Lung (tissue), 17 donors: ENCODE measurements at places on chromosomes 2 and 18. TPM values are rescaled to one million over a fixed set of nuclear protein-coding genes. Genes with fewer than 3 reads are reported as not detected.

GRCh38 chr2:235050980-235051351 lies 99.1 kb downstream of the SH3BP4 start:
- no peaks in the 10 kb centered on the region for H3K27me3 ChIP-seq
- peaks cover 11% of the 10 kb centered on the region for H3K36me3 ChIP-seq
- peak overlapping the region; percentile 60 for H3K27ac ChIP-seq
- H3K4me3 ChIP-seq = no peak overlapping the region
- DNase-seq = peak; percentile 99

DNA sequence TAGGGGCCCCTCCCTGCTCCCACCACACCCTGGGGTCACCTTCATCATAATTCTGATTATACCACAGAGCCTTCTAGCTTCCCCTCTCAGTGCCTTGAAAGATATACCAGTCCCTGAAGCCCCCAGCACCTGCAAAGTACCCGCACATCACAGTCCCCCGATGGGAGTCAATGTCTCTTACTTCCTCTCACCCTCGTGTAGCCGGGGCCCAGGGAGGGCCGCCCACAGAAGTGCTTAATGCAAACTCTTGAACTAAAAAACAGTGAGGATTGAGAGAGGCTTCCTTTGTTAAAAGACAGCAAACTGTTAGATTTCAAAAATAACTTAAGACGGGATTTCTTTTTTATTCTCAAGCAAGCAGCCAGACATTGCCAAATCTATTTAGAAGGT lies 76.5 kb downstream of the SFXN5 start:
- H3K27me3 ChIP-seq = no peaks in the 10 kb centered on the region
- H3K4me1 ChIP-seq = no peaks in the 10 kb centered on the region
- DNase-seq = no peak
- H3K4me3 ChIP-seq = no peak overlapping the region
- H3K36me3 ChIP-seq = no peaks in the 10 kb centered on the region

DNA sequence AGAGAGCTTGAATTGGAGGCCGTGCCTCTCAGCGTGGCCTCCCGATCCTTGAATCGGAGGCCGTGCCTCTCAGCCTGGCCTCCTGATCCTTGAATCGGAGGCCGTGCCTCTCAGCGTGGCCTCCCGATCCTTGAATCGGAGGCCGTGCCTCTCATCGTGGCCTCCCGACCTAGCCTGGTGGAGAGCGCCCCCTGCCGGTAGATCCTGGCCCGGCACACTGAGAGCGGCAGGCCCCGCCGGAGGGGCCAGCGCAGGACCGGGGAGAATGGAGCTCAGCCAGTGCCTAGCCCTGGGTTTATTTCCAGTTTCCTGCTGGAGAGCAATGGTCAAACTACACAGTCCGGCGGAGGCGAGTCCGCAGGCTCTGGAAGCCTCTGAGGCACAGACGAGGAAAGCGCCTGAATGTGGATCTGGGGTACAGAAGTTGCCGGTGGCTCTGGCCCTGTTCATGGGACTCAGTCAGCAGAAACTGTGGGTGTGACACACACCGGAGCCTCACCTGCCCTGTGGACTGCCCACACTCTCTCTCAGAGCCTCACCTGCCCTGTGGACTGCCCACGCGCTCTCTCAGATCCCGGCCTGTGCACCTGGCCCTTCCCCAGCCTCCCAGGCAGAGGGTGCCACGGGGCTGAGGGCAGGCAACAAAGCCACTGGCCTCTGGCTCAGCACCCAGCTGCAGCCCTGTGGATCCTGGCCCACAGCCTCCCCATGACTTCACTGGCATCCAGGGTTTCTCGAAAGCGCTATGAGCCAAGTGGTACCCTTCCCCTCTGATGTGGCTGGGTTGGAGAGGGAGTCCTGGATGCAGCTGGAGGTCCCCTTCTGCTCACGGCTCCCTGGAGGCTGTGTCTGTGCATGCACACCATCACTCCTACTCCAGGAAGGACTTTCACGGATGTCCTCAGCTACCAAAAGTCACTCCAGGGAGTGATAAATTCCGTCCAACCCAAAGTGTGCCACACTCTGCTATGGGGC lies 1.5 kb downstream of the IL36B start:
- no peaks in the 10 kb centered on the region for H3K36me3 ChIP-seq
- H3K4me3 ChIP-seq = no peak overlapping the region
- no peaks in the 10 kb centered on the region for H3K27me3 ChIP-seq
- H3K4me1 ChIP-seq = no peaks in the 10 kb centered on the region
- no peak overlapping the region for H3K27ac ChIP-seq

DNA sequence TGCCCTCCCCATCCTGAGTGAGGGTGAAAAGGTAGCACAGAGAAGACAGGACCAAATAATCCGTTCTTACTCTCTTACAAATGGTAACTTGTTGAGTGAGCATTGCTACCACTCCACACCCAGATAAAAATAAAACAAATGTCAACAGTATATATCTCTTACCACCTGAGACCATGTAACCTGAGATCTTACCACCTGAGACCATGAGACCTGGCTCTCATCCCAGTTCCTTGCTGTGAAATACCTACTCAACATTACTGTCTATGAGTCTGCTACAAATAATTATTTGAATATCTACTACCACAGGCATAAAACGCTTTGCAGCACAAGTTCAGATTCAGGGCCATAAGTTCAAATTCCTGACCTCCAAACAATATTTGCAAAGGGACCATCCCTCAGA lies 234.7 kb downstream of the C1D start:
- H3K27ac ChIP-seq = no peak overlapping the region
- no peaks in the 10 kb centered on the region for H3K27me3 ChIP-seq
- H3K4me1 ChIP-seq = no peaks in the 10 kb centered on the region
- H3K4me3 ChIP-seq = no peak overlapping the region
- DNase-seq = peak; percentile 39

GRCh38 chr2:215137741-215138340 lies 585 bp downstream of the ABCA12 start:
- no peaks in the 10 kb centered on the region for H3K27me3 ChIP-seq
- no peak for DNase-seq
- H3K36me3 ChIP-seq = no peaks in the 10 kb centered on the region
- no peak overlapping the region for H3K27ac ChIP-seq
- no peaks in the 10 kb centered on the region for H3K4me1 ChIP-seq

GRCh38 chr2:215403441-215404347 lies 32.2 kb downstream of the FN1 start:
- peaks cover 4% of the 10 kb centered on the region for H3K36me3 ChIP-seq
- H3K4me3 ChIP-seq = no peak overlapping the region
- DNase-seq = no peak

Gene SAG
- 0.46 TPM for total RNA-seq

Gene ADAM17
- 56.1 TPM for total RNA-seq

Gene CEBPZOS
- 28.9 TPM for total RNA-seq

DNA sequence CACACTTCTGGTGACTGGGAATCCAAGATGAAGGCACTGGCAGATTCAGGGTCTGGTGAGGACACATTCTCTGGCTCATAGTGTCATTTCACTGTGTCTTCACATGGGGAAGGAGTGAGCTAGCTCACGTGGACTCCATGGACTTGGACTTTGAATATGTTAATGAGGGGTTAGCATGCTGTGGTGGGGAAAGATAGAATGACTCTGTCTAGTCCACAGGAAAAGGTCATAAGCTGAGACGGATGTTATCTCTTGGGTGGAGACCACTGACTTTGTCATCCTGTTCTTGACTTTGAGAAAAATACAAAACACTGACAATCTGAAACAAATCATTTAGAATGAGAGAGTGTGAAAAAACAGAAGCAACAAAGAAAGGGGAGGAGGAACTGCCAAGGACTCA lies 145.9 kb downstream of the PIK3C3 start:
- H3K27ac ChIP-seq = no peak overlapping the region
- no peaks in the 10 kb centered on the region for H3K27me3 ChIP-seq
- no peak overlapping the region for H3K4me3 ChIP-seq
- H3K4me1 ChIP-seq = no peaks in the 10 kb centered on the region

Gene STAMBP
- total RNA-seq = 39.7 TPM

- peaks cover 38% of the 10 kb centered on the region for H3K4me1 ChIP-seq
- no peak for DNase-seq
- peak overlapping the region; percentile 17 for H3K27ac ChIP-seq
- peaks cover 51% of the 10 kb centered on the region for H3K36me3 ChIP-seq
- H3K27me3 ChIP-seq = no peaks in the 10 kb centered on the region
Observed at GRCh38 chr2:217857624-217858506, 144.9 kb downstream of the TNS1 start.

- H3K4me3 ChIP-seq = no peak overlapping the region
- no peaks in the 10 kb centered on the region for H3K4me1 ChIP-seq
- DNase-seq = no peak
- H3K27ac ChIP-seq = no peak overlapping the region
Observed at GRCh38 chr2:23707096-23707495, 219.8 kb downstream of the ATAD2B start.

DNA sequence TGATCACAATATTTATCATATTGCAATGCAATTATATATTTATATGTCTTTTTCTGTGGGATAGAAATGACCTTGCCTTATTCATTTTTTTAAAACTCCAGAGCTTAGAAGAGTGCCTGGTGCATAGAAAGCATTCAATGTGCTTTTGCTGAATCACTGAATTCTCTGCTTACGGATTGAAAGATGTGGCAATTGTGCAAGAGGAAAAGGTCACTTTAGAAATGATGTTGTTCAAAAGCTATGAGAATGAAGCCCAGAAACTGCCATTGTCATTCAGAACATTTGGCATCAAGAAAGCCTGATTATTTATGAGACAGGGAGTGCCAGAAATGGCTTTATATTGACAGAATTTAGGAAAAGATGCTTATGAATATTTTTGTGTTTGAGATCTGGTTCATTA lies 678.6 kb upstream of the CDH2 start:
- no peak overlapping the region for H3K27ac ChIP-seq
- no peaks in the 10 kb centered on the region for H3K27me3 ChIP-seq
- H3K36me3 ChIP-seq = no peaks in the 10 kb centered on the region
- peak; percentile 15 for DNase-seq

- H3K4me3 ChIP-seq = no peak overlapping the region
- DNase-seq = no peak
- H3K27me3 ChIP-seq = no peaks in the 10 kb centered on the region
- peaks cover 2% of the 10 kb centered on the region for H3K4me1 ChIP-seq
- no peaks in the 10 kb centered on the region for H3K36me3 ChIP-seq
Observed at GRCh38 chr2:68861330-68861729, 9.9 kb downstream of the BMP10 start.

DNA sequence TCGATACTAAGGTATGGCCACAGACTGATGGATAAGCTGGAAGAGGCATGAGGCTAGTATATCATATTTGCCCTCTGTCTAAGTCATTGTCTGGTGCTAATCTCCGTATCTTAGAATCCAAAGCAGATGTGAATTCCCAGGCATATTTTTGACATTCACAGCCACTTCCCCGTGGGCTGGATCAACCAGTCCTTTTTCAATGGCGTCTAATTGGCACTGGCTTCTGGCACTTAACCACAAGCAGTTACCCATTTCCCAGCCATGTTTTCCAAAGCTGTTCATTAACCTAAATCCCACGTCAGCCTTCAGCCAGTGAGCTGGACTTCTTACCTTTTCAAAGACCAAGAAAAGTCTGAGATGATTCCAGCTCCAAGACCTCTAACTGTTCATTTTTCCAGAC lies 20.7 kb upstream of the ZNF407 start:
- H3K4me1 ChIP-seq = no peaks in the 10 kb centered on the region
- no peak overlapping the region for H3K27ac ChIP-seq
- DNase-seq = no peak
- no peaks in the 10 kb centered on the region for H3K27me3 ChIP-seq

- H3K36me3 ChIP-seq = no peaks in the 10 kb centered on the region
- no peaks in the 10 kb centered on the region for H3K27me3 ChIP-seq
- no peaks in the 10 kb centered on the region for H3K4me1 ChIP-seq
- H3K4me3 ChIP-seq = no peak overlapping the region
- H3K27ac ChIP-seq = no peak overlapping the region
Observed at GRCh38 chr2:182291296-182291695, 135.5 kb downstream of the PDE1A start.

- no peak for DNase-seq
- H3K4me1 ChIP-seq = no peaks in the 10 kb centered on the region
- H3K4me3 ChIP-seq = no peak overlapping the region
- no peaks in the 10 kb centered on the region for H3K27me3 ChIP-seq
- H3K36me3 ChIP-seq = no peaks in the 10 kb centered on the region
Observed at GRCh38 chr2:49371128-49371701, 216.9 kb upstream of the FSHR start.

Gene PROC
- total RNA-seq = not detected

DNA sequence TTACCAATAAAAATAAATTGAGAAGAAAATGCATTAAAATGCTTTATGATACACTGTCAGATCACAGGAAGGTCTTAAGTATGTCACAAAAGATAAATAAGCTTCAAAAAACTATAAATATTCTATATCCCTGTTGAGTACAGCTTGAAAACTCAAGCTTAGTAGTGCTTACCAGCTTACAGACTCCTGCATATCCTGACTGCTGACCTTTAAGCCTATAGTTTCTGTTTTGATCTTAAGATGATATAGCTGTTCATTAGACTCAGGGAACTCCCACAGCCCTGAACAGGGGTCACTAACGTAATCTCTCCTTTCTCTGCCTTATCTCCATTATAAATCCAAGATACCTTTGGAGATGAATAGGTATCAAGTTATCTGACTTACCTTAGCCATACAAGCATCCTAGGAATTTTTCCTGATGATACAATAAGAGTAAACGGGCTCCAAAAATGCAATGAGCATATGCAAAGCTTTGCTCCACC lies 93.7 kb upstream of the RBBP8 start:
- no peak for DNase-seq
- H3K27me3 ChIP-seq = no peaks in the 10 kb centered on the region
- no peaks in the 10 kb centered on the region for H3K36me3 ChIP-seq
- H3K27ac ChIP-seq = no peak overlapping the region
- H3K4me3 ChIP-seq = no peak overlapping the region

GRCh38 chr18:2948038-2948437 lies 64.9 kb downstream of the LPIN2 start:
- no peaks in the 10 kb centered on the region for H3K4me1 ChIP-seq
- H3K36me3 ChIP-seq = peaks cover 4% of the 10 kb centered on the region
- no peaks in the 10 kb centered on the region for H3K27me3 ChIP-seq
- no peak overlapping the region for H3K4me3 ChIP-seq
- no peak overlapping the region for H3K27ac ChIP-seq
- no peak for DNase-seq

DNA sequence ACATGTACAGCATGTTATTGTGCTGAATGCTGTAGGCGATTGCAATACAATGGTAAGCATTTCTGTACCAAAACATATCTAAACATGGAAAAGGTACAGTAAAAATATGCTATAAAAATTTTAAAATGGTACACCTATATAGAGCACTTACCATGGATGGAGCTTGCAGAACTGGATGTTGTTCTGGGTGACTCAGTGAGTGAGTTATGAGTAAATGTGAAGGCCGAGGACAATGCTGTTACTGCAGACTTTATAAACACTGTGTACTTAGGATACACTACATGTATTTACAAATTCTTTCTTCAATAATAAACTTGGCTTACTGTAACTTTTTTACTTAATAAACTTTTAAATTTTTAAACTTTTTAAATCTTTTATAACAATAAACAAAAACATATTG lies 473.4 kb upstream of the UBE2E3 start:
- no peaks in the 10 kb centered on the region for H3K36me3 ChIP-seq
- H3K4me3 ChIP-seq = no peak overlapping the region
- no peak for DNase-seq
- no peaks in the 10 kb centered on the region for H3K27me3 ChIP-seq
- no peak overlapping the region for H3K27ac ChIP-seq

Gene AP1S3
- 6.3 TPM for total RNA-seq

GRCh38 chr2:96684883-96685576 lies 42.5 kb downstream of the FER1L5 start:
- DNase-seq = peak; percentile 72
- no peak overlapping the region for H3K4me3 ChIP-seq
- no peak overlapping the region for H3K27ac ChIP-seq
- H3K36me3 ChIP-seq = no peaks in the 10 kb centered on the region
- H3K27me3 ChIP-seq = no peaks in the 10 kb centered on the region
- no peaks in the 10 kb centered on the region for H3K4me1 ChIP-seq

Gene PDCD1
- 0.83 TPM for total RNA-seq
